ENCODE measurements at places on chromosomes 13 and 19.

- DNase-seq: no peak
Observed at GRCh38 chr13:51330791-51331190, 8.7 kb upstream of the SERPINE3 start.

GRCh38 chr13:112916296-112916695 is 52.7 kb upstream of the MCF2L start:
- no peak for DNase-seq

DNA sequence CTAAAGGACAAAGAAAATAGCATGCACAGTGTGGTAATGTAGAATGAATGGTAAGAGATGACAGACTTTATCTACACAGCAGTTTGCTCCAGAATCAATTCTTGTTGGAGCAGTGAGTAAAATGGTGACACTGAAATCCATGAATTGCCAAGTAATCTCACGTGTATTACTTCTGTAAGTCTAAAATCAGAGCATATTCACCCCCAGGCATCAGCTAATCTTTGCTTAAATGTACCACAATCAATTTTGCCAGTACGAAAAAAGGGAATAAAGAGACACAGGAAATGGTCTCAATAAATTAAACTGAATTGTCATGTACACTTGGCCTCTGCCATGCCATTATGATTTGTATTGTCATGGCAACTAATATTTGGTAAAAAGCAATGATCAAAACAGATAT is 294.2 kb downstream of the PCDH17 start:
- DNase-seq: no peak

DNA sequence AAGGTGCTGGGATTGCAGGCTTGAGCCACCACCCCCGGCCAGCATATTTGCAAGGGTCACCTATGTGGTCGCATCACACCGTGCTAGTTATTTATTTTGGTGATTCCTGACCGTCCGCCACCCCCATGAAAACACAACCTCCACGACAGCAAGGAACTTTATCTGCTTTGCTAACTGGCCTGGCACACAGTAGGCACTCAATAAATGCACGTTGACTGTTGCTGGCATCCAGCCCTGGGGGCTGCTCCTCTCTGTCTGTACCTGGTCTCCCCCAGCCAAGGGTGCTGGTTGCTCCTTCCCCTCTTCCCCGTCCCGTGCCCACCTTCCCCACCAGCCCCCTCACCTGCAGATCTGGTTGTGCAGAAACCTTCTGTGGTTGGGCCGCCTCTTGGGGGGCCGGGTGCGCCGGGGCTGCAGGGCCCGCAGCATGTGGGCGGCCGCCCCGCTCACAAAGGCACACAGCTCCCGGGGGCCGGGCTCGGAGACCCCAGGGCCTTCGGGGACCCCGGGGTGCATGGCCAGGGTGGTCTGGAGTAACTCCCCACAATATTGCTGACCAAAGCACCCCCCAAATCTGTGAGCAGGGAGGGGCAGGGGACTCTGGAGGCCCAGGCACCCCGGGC is 401 bp downstream of the C19orf85 start:
- no peak for DNase-seq

GRCh38 chr19:39645800-39646411 is 9.8 kb upstream of the LGALS16 start:
- peak; percentile 53 for DNase-seq

GRCh38 chr13:87128036-87128435 is 543.1 kb upstream of the SLITRK5 start:
- DNase-seq: peak; percentile 13

- DNase-seq: no peak
Observed at GRCh38 chr19:46288896-46289588, 7.8 kb upstream of the HIF3A start.

DNA sequence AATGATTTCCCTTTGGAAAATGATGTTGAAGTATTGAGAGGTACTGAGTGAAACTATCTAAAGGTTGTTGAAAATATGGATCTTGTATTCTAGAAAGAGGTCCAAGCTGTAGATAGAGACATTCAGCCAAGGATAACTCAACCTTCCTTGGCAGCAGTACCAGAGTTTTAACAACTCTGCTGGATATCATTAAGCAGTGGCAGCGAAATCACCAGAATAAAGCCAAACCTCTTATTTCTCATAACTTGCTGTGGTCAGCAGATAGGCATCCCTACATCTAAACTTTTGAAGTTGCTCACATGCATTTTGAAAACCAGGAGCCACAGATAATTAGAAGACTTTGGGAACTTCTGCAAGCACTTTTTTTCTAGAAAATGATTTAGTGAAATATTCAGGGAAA is 559.8 kb downstream of the IRS2 start:
- no peak for DNase-seq

DNA sequence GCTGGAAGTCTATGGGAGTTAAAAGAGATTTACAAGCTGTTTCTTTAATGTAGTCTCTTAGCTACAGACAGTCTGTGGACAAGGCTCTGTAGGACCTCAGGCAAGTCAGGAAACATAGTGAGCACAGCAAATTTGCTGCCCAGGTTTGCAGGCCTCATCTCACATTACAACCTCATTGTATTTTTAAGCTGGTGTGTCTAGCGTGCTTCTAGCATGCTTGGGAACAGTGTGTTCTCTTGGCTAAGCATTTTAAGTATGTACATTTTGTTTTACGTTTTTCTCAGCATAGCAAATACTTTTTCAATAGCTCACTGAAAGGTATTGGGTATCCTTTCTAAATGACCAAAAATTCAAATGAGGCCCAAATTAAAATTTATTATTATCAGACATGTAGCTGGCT is 113.2 kb downstream of the STARD13 start:
- no peak for DNase-seq

DNA sequence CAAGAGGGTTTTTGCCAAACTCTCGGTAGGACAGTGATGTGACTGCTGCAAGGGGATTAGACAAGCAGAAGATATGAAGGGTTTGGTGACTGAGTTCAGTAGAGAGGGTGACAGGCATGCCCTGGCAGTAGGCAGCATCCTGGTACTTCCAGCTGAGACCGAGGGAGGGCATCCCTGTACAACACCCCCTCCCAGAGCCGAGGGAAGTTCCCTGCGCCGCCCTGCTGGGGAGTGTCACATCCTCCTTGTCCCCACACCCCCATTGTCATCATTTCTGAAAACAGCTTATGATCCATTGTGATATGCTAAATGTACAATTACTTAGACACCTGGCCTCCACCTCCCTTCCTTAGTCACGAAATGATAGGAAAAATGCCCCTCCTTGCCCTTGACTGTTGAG is 14.6 kb downstream of the ZNF544 start:
- DNase-seq: no peak

DNA sequence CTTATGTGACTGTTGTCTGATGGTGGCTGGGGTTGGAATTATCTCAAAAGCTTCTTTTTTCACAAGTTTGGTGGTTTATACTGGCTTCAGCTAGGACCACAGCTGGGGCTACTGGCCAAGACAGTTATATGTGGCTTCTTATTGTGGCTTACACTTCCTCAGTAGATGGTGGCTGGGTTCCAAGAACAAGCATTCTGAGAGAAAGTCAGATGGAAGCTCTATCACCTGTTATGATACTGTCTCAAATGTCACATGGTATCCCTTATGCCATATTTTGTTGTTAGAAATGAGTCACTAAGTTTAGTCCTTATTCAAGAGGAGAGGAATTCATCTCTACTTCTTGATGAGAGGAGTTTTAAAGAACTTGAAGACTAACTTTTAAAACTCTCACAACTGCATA is 41.6 kb downstream of the NDFIP2 start:
- no peak for DNase-seq

- DNase-seq: no peak
Observed at GRCh38 chr19:8466018-8466417, 21.2 kb downstream of the HNRNPM start.

- no peak for DNase-seq
Observed at GRCh38 chr13:73141292-73141771, 82.5 kb downstream of the KLF5 start.

DNA sequence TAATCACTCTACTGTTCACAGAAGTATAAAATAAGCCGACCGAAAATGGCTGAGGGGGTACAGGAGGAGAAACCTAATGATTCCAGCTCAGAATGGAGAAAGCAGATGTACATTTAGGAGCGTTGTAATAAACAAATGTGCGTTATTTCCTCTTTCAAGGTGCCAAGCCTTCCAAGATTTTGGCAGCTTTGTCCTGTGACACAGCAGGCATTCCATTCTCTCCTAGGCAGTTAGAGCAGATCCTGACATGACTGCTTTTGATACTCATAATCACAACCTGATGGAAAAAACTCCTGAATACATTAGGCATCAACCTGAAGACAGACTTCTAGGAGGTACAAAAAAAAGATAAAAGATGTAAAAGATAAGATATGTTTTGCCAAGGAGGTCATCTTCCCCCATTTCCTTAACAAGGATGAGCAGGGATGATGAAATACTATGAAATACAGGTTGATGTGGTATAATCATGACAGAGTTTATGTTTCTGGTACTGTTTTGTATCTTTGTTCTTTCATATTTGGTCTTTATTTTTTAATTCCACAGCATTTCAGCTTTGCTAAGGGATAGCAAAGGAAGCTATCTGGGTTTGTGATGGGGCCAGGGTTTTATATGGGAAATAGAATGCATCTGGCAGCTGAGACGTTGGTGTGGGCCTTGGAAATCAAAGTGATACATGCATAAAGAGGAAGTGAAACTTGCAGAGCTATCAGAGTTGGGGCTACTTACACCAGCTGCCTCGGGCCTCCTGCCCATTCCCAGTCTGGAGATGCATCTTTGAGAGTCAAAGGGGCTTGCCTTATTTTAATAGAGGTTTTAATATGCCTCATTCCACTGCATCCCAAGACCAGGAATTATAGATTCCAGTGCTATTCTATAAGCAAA is 222.5 kb downstream of the OXGR1 start:
- no peak for DNase-seq

GRCh38 chr19:708154-709143 is at the start of gene PALM:
Gene PALM (plus strand): TSS chr19:708935. CDS start chr19:709147, 212 bp downstream.
- peak; percentile 63 for DNase-seq

DNA sequence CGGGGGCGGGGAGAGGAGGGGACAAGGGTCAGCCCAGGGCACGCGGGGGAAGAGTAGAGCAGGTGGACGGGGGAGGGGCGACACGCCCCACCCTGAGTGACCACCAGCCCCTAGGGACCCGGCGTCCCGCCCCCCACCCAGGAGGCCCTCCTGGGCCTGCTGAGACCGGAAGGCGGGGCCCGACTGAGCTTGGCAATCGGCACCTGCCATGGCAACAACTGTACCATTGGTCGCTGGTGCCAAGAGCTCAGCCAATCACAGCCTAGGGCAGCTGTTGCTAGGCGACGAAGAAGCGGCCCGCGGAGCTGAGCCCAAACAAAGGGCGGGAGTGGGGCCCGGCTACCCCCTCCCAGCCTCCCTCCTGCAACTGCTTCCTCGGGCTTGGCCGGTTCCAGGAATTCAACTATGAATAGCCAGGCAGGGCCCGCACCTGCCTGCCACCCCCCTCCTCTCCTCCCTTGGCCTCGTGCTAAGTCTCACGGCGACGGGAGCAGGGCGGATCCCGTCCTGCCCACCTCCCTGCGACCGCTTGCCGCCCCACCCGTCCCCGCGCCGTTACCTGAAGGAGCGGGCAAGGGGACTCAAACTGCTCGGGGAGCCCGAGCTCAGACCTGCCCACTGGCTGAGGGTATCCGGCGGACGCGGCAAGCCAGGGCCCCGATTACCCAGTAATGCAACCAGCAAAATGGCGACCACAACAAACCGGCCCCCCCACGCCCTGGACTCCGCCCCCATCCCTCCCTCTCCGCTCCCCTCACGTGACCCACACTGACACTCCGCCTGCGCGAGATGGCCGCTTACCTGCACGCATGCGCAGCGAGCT is at the start of gene DYRK1B:
Gene DYRK1B (minus strand): TSS at position 699 of the 823 bp plus-strand sequence. CDS start 2,295 bp downstream, outside the sequence.
- peak; percentile 96 for DNase-seq

GRCh38 chr19:35314031-35314430 is 15.0 kb upstream of the CD22 start:
- no peak for DNase-seq

GRCh38 chr13:114309806-114310410 is 4.4 kb upstream of the CHAMP1 start:
- DNase-seq: no peak

- DNase-seq: no peak
Observed at GRCh38 chr13:73995736-73996135, 138.5 kb downstream of the KLF12 start.

DNA sequence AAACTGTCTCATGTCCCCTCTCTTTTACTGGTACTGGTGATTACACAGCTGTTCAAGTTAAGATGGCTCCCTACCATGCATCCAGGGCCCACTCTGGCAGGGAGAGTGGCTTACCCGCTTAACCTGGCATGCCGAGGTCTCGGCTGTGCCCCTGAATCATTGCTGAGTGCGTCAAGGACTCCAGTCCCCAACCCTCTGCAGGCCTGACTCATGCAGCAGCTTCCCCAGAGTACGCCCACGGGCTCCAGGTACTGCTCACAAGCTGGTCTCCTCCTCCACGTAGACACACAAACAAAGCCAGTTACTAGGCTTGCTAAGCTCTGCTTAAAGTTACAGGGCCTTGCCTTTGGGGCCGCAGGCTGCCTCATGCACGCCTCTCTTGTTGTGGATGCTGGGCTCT is 447.4 kb downstream of the COG6 start:
- no peak for DNase-seq

- DNase-seq: no peak
Observed at GRCh38 chr19:17754634-17755442, 3.6 kb downstream of the FCHO1 start.

DNA sequence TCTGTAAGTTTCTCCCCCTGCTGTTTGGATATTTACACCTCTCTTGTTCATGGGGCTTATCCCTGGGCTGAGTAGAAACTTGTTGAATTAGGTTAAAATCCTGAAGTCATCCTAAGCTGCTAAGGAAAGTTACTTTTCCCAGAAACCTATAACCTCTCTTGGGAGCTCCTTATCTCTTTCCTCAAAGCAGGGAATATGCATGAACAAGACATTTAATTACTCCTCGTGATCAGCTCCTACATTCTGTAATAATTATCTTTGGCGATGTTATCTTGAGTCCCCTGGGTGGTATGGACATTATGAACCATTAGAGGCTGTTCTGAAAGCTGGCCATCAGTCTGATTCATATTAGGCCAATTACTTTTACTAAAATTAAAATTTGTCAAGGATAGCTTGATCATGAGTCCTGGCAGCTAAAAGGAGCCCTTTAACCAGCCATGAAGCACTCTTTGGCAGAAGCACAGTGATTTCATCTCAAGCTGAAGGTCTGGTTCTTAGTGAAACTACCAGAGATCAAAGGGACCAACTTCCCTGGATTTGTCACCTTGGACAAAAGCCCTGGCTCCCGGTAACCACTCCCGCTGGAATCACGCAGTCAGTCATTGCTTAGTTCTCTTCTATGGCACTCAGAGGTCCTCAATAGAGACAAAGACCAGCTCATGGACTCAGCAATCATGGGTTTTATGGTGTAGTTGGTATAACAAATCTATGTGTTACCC is 811.8 kb downstream of the UQCRFS1 start:
- no peak for DNase-seq

- no peak for DNase-seq
Observed at GRCh38 chr13:39825886-39826285, 170.4 kb downstream of the COG6 start.

- no peak for DNase-seq
Observed at GRCh38 chr19:54434873-54435214, 14.2 kb upstream of the LENG8 start.

DNA sequence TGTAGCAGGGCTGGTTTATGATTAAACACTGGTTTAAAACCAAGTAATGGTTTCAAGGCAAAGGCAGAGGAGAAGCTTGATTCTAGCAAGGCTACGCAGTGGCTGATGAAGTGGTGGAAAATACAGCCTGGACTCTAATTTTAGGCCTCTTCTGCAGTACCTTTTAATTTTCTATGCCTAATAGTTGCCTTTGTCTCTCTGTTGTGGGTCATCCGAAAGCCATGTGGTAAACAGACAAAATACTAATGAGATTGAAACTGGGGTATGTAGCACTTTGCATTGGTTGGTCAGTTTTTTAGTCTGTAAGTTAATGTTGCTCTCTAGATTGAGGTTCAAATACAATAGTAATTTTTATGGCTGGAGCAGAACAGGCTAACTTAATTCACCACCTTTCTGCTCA is 3.3 kb downstream of the LMO7 start:
- no peak for DNase-seq
